Lower leg skin (tissue), 4 donors: ENCODE measurements at places on chromosomes 3 and 15. TPM values are rescaled to one million over a fixed set of nuclear protein-coding genes. Genes with fewer than 3 reads are reported as not detected.

RAD18 gene
- total RNA-seq, result 10.9 TPM

ISG20 gene
- 12.8 TPM for total RNA-seq

GRCh38 chr3:151008699-151009098 is 36.2 kb upstream of the CLRN1 start:
- no peak for DNase-seq

GRCh38 chr3:171309906-171310359 is 150.3 kb downstream of the TNIK start:
- no peak for DNase-seq

GRCh38 chr3:103513003-103513402 is 1078.2 kb downstream of the ZPLD1 start:
- DNase-seq, result no peak

DNA sequence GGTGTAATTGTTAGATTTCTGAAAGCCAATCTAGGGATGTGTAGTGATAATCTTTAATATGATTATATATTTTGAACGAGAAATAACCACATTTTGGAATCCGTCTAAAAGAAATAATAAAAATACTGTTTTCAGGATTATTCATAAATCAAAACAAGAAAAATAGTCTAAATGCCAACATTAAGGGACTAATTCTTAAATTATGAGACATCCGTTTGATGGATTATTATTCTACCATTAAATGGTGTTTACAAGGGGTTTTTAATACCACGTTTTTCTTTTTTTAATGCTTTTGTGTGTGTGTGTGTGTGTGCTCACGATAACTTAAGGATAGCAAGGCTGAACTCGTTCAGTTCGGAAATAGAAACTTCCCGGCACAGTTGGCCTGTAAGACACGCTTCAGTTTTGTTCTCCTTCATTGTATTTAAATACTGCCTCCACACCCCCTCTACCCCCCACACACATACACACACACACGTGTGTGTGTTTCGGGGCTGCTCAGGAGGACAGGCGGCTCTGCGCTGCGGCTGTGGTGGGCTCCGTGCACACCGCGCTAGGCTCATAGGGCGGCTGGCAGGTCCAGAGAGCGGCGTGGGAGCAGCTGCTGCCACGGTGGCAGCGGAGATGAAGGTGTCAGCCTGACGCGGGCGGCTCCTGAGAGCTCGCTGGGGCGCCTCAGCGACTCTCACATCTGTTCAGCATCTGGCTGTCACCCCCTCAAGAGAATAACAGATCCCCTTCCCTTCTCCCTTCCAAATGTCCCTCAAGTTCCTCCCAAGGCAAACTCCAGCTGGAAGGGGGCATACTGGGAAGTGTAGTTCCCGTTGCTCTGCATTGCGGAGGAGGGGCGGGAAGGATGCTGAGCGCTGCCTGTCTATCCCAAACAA is 23.0 kb upstream of the ANP32A start:
- no peak for DNase-seq

DNA sequence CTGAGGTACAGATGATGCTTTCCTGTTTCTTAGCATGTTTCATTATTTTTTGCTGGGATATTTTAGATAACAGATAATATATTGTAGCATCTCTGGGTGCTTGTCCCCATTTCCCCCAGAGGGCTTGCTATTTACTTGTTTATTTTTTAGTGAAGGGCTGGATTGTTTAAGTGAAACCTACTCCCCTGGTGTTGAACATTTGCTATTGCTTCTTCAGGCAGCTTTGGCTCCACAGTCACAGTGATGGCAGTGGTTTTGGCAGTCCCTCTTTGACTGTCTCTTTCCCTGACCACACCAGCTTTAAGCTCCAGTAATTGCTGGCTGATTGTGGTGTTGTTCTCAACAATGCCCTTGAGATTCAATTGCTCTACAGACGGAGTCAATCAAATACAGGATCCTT is 128.9 kb downstream of the KLF13 start:
- DNase-seq, result no peak

TNNC1 gene
- total RNA-seq, result 73.7 TPM

GRCh38 chr3:107208100-107208499 is 169.1 kb upstream of the CCDC54 start:
- DNase-seq, result peak; percentile 60

ITIH4 gene
- 2.5 TPM for total RNA-seq

CASR gene
- not detected for total RNA-seq

LRRC3B gene
- total RNA-seq, result 0.03 TPM

GRCh38 chr3:101828276-101828675 is 21.0 kb upstream of the NFKBIZ start:
- no peak for DNase-seq

- no peak for DNase-seq
Observed at GRCh38 chr3:188370081-188370830, 216.3 kb downstream of the LPP start.

DNA sequence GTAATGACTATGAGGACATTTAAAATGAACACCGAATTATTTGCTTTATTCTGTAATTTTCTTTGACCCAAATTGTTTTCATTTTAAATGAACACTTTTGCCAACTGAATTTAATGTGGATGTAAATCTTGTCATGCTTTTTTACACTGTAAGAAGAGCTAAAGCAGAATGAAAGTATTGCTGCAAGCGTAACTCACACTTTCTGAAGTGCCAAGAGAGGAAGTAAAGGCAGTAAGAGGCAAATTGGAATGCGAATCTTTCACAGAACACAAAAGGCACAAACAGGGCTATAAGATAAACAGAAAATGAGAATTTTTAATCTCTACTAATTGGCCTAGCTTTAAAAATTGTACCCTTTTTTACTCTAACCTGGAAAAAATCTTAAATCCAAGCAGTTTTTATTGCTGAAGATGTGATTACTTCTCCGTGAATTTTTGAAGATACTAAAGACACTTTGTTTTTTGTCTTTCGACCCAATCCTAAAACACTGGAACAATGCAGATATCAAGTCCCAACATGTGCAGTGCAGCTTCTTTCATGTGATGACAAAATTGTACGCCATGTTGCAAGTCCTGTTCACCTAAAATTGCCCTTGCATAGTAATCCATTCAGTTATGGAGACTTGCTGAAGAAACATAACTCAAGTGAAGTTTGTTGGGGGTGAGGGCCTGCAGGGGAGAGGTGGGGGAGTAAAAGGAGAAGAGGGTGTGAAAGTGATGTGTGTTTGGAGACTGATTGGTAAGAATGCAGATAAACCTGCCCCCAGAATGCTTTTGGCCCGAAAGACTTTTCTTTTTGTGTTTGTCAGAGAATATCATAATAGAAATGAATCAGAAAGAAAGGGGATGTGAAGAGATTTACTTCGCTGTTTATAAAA is 1.4 kb downstream of the ARID3B start:
- peak; percentile 32 for DNase-seq

GOLGA6L7 gene
- total RNA-seq, result not detected

GRCh38 chr3:133443649-133444422 is 44.0 kb downstream of the BFSP2 start:
- DNase-seq, result no peak

DNA sequence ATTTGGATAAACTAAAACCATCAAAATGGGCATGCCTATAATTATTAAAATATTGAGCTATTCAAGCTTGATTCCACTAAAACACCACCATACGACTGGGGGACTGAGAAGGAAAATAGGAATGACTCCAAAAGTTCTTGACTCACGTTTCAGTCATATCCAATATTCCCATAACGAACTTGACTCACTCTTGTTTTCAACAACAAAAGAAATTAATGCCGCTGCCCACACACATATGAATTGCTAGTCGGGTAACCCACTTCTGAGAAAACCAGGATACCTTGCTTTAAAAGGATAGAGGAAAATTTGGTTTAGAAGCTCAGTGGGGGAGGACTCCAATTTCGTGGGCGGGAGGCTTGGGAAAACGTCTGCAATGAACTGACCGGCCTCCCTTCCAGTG is 5.2 kb downstream of the HTR3C start:
- DNase-seq, result no peak

DNA sequence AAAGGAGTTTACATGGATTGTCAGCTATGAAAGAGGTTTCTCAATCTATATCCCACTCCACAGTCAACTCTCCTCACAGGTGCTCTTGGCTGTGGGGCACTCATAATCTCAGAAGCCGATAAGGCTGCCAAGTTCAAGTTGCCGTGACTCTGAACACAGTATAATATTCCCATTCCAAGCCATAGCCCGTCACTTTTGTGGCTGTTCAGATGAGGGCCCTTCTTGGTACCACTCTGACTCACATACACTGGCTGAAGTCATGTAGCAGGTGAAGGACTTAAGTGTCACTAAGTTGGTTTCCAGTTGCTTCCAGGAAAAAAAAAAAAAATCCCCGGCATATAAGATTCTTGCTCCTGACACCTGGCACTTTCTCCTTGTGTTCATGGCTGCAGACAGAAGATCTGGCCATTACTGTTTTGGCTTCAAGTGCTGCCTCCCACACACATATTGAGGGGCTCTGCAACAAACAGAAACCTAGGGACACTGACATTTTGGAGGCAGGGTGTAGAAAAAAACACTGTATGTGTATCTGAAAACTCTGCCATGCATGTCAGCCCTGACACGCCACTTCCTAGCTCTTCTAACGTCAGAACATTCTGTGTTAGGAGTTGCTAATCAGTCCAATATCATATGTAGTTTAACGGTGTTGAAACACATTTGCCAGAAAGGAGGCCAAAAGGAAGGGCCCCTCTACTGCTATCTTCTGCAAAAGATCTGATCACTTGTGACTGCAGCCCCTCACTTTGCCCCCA is 170.2 kb upstream of the ICE2 start:
- no peak for DNase-seq

DNA sequence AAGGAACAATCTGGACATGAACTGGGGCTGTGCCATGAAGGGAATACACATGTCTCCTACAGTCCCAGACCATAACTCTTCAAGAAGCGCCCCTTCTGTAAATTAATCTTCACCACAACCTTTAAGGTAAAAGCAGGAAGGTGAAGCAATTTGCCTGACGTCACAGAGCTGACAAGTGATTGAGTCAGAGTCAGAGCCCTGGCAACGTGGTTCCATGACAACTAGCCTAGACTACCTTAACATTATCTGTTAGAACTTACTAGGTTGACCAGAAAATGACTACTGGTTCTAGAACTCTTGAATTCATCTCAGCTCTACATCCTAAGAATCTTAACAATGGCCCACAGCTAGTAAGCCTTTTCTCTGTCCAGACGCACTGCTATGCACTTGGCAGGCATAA is 124.6 kb downstream of the NTRK3 start:
- no peak for DNase-seq

GRCh38 chr3:53120336-53120735 is 9.9 kb downstream of the RFT1 start:
- no peak for DNase-seq

GRCh38 chr15:101459579-101460300 is 29.8 kb downstream of the PCSK6 start:
- DNase-seq, result peak; percentile 48

TRIM42 gene
- not detected for total RNA-seq

TMC3 gene
- 0.10 TPM for total RNA-seq

DNA sequence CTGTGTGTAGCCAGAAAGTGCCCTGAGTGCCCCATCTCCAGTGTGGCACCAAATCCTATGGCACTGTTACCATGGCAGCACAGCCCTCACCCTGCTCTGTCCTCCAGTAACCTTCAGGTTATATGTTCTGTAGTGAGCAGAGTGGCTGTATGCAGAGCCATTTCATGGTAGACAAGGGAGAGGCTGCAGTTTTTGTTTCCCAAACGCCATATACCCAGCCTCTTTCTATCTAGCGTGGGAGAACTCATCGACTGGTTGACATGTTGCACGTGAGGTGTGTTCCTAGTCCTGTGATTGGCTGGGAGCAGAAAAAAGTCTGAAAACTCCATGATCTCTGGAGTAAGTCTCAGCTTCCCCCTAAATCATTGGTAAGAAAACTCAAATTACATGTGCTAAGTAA is 2.0 kb downstream of the SIDT1 start:
- DNase-seq, result no peak

KCNAB1 gene
- 1.6 TPM for total RNA-seq

- no peak for DNase-seq
Observed at GRCh38 chr3:4852780-4853748, 126.2 kb upstream of the BHLHE40 start.

DNA sequence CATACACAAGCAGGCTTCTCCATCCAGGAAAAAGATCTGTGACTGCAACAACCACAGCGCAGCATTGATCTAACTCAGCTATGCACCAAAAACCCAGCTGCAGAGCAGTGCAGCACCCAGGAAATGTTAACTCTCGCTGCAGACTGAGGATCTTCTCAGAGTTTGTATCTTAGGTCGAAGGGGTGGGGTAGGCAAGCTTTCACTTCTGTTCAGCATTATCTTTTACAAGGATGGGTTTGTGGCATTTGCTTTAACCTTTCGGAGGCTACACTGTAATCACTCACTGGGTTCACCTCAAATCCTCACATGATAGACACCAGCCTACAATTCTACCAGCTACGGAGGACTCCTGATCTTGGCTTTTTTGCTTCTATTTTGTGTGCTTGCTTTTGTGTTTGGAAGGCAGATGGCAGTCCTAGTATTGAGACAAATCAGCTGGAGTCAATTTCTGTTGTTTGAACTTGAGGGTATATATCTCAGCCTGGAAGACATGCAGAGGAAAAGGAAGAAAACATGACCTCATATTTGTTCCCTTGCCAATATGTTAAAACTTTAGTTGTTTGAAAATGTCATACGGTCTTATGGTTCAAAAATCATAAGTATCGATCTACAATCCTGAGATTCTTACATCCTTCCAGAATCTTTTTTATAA is 25.2 kb downstream of the LRRK1 start:
- no peak for DNase-seq

- no peak for DNase-seq
Observed at GRCh38 chr3:134161898-134162615, 88.6 kb downstream of the RYK start.

- no peak for DNase-seq
Observed at GRCh38 chr15:57198131-57198530, 178.2 kb upstream of the CGNL1 start.

GRCh38 chr3:10247679-10248183 is 528 bp upstream of the TATDN2 start:
- no peak for DNase-seq

GPR149 gene
- total RNA-seq, result 0.26 TPM

DNA sequence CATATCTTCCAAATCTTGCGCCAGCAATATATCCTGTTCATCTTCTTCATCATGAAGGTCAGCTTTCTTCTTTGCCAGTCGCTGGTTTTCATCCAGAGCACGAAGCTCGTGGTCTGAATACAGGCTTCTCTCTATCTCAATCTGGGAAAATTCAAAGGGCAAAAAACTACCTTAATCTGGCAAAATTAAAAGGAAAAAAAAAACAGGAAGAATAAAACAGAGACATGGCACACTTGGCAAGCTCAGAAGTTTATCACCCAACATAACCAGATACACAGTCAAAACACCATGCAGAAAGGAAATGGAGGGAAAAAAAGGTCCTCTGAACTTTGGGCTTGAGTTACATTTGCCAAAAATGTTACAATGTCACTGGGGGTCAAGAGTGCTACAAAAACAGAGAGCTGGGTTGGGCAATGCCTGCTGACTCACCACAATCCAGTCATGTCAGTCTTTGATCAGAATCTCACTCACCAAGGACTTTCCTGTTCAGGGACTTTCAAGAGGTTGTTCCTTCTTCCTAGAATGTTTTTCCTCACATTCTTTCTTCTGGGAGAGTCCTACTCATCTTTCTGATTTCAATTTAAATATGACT is 1.5 kb downstream of the MRPL46 start:
- DNase-seq, result no peak

- DNase-seq, result no peak
Observed at GRCh38 chr3:77699125-77699691, 659.3 kb downstream of the ROBO2 start.

- DNase-seq, result no peak
Observed at GRCh38 chr15:66498501-66499386, 1.2 kb upstream of the SNAPC5 start.
